Suppressor macrophage treated with lipopolysaccharide for 4 hours (primary cell): ENCODE measurements at places on chromosomes 12 and 14.

DNA sequence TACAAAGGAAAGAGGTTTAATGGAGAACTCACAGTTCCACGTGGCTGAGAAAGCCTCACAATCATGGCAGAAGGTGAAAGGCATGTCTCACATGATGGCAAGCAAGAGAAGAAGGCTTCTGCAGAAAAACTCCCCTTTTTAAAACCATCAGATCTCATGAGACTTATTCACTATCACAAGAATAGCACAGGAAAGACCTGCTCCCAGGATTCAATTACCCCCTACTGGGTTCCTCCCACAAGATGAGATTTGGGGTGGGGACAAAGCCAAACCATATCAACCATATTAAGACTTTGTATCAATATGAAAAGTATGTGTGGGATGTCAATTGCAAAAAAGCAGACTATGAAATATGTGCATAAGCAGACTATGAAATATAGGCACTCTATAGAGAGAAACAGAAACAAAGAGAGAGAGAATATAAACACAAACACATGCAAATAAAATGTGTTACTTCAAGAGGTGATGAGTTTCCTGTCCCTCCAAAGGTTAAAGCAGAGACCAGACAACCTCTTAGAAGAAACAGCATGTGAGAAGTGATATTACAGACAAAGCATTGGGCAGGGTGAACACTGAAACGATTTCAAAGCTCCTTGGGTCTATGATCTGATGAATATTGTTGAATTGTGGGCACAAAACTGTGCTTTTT, 151.2 kb upstream of the KRR1 start:
- no peak for DNase-seq

- DNase-seq: no peak
Measured at GRCh38 chr12:65323070-65323469, 44.6 kb downstream of the MSRB3 start.

DNA sequence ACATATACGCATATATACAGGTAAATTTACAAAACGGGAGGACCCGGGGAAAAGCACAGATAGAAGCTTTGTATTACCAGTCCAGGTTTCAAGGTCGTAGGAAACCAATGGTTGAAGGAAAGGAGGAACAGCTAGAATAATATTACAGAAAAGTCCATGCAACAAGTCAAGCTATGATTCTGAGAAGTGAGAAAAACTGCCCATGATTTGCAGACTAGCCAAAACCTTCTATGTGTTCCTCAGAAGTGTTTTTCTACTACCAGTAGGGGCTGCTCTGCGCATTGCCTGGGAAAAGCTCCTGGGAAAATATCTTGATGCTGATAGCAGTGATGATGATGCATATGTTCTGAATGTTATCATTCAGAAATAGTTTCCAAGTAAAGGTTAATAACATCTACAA, 2.2 kb downstream of the PDZRN4 start:
- DNase-seq: no peak

GRCh38 chr12:89082370-89082753, 269.9 kb downstream of the DUSP6 start:
- no peak for DNase-seq

DNA sequence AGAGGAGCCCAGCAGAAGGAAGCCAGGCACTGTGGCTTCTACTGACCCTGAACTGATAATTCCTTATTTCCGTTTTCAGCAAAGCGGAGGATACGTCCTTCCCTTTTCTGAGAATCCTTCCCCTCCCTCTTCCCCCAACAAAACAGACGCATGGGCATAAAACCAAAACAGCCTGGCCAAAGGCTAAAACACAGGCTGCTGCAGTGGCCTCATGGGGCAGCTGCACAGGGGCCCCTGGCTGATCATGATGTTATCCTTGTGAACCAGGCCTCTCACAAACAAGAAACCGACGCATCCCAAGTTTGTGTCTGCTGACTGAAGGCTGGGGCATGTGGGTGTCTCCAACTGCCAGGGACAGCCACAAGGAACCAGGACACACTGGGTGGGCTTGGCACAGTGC, 23.4 kb upstream of the STON2 start:
- DNase-seq: peak; percentile 43

DNA sequence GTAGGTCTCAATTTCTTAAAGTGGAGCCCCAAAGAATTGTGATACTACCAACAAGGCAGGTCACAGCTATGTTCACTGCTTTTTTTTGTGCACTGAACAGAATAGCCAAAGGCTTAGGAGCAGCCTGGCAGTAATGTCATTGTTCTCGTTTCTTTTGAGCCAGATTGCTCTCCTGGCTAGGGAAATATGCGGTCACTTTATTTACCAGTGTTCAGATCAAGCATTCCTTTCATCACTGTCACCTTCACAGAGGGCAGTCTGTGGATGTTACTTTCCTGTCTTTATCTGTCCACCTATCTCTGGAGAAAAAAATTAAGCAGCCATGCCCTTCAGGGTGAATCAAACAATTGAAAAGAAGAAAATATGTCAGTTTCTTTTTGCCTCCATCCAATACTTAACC, 159.6 kb downstream of the BTG1 start:
- DNase-seq: no peak

DNA sequence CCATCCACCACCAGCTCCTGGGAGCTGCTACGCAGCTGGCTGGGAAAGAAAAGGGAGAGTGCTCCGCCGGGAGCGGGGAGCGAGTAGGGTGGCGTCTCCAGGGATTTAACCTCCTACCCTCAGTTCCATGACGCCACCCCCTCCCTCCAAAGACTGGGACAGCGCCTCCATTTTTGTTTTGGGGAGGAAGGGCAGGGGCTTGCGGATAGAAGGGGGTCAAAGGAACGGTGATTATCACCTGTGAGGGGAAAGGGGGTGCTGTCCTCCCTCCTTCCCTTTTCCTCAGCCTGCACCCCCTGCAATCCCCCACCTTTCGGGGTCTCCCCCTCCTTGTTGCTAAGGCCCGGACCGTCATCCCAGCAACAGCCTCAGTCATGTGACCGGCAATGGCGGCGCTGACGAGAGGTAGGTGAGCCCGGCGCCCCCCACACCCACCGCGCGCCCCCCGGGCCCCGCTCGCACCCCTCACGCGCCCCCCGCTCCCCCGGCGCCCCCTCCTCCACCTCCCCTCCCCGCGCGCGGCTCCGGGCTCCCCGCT, at the start of gene DTX3:
Gene DTX3, plus strand, starts transcription at position 371 of the 538 bp plus-strand sequence. CDS start 1,694 bp downstream, outside the sequence.
- DNase-seq: no peak

- no peak for DNase-seq
Measured at GRCh38 chr12:6552140-6552551, 3.7 kb downstream of the IFFO1 start.
